ENCODE measurements at places on chromosomes 5 and 9. TPM values are rescaled to one million over a fixed set of nuclear protein-coding genes. Genes with fewer than 3 reads are reported as not detected.

DNA sequence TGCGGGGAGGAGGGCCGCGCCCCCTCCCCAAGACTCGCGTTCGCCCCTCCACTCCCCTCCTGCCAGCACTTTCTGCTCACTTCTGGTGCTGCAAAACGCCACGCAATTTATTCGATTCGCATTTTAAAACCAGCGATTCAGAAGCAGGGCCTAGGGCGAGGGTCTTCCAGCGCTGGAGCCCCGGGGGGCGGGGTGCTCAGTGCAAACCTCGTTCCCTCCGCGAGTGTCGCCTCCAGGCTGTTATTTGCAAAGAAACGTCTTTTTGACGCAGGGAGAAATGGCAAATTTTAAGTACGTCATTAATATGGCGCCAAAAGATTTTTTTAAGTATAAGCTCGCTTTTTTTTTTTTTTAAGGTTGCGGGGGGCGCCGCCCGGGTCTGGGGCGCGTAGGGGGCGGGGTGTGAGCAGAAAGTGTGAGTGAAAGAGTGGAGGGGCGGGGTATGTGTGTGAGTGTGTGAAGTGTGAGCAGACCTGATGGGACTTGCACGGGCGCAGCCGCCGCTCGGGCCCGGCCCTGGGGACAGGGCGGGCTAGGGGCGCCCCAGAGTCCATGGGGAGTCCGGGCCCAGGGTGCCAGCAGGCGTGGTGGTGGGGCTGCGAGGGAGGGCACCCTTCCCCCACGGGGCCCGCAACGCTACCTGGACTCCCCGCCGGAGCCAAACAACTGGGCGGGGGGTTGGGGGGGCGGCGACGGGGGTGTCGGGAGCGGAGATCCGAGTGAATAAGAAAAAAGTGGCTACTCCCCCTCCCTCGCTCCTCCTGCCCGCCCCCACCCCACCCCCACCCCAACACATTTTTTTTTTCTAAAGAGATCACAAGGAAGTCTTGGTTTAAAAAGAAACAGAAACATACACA lies at the start of gene JADE2:
Gene JADE2, plus strand, starts transcription at position 845 of the 857 bp plus-strand sequence. CDS start 10,188 bp downstream, outside the sequence.
- no peaks in the 10 kb centered on the region for H3K36me3 ChIP-seq
- DNase-seq = peak; percentile 96
- H3K4me3 ChIP-seq = peak within 1 kb of the TSS; percentile 90
- H3K27me3 ChIP-seq = no peaks in the 10 kb centered on the region
- H3K4me1 ChIP-seq = peaks cover 37% of the 10 kb centered on the region
- peak within 1 kb of the TSS; percentile 99 for H3K27ac ChIP-seq

- no peak for DNase-seq
- H3K27ac ChIP-seq = no peak overlapping the region
- H3K36me3 ChIP-seq = no peaks in the 10 kb centered on the region
- no peaks in the 10 kb centered on the region for H3K27me3 ChIP-seq
Observed at GRCh38 chr5:7763621-7764072, 87.3 kb downstream of the CFAP90 start.

- no peaks in the 10 kb centered on the region for H3K36me3 ChIP-seq
- no peaks in the 10 kb centered on the region for H3K4me1 ChIP-seq
- H3K4me3 ChIP-seq = no peak overlapping the region
- H3K27me3 ChIP-seq = no peaks in the 10 kb centered on the region
Observed at GRCh38 chr5:146032911-146033310, 72.5 kb downstream of the PLAC8L1 start.

- no peaks in the 10 kb centered on the region for H3K27me3 ChIP-seq
- no peak for DNase-seq
- H3K4me1 ChIP-seq = no peaks in the 10 kb centered on the region
- H3K36me3 ChIP-seq = no peaks in the 10 kb centered on the region
- no peak overlapping the region for H3K4me3 ChIP-seq
- no peak overlapping the region for H3K27ac ChIP-seq
Observed at GRCh38 chr9:129469188-129469987, 151.5 kb downstream of the C9orf50 start.

DNA sequence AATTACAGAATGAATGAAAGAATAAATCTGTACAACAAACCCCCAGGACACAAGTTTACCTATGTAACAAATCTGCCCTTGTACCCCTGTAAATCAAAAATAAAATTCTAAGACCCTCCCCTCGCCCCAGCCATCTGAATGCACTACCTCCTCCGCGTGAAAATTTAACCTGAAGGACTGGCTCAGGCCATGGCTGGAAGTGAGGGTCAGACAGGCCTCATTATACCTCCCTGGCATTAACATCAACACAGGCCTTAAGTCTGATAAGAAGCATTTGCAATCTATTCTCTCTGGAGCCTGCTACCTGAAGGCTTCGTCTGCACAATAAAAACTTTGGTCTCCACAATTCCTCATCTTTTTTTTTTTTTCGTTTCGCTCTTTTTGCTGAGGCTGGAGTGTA lies 48.7 kb upstream of the TTC39B start:
- H3K27ac ChIP-seq = no peak overlapping the region
- DNase-seq = no peak
- no peaks in the 10 kb centered on the region for H3K36me3 ChIP-seq
- H3K4me1 ChIP-seq = no peaks in the 10 kb centered on the region
- no peak overlapping the region for H3K4me3 ChIP-seq
- no peaks in the 10 kb centered on the region for H3K27me3 ChIP-seq

DNA sequence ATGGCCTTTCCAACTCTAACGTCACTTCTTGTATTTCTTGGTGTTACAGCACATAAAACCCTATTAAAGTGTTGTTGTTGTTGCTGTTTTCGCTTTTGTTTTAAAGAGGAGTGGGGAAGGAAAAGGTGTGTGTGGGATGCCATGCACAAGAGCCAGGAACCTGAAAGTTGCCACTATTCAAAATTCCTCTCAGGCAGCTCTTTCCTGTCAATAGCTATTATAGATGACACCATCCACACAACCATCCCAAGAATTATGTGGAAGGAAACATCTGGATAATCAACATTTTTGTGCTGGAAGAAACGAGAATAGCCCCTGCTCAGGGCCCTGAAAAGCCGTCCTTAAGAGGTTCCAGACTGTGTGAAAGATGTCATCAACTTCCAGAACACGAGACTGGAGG lies 79.3 kb downstream of the SHB start:
- no peak overlapping the region for H3K27ac ChIP-seq
- H3K4me1 ChIP-seq = peaks cover 1% of the 10 kb centered on the region
- H3K27me3 ChIP-seq = no peaks in the 10 kb centered on the region
- no peaks in the 10 kb centered on the region for H3K36me3 ChIP-seq

- no peaks in the 10 kb centered on the region for H3K36me3 ChIP-seq
- DNase-seq = no peak
- peaks cover 13% of the 10 kb centered on the region for H3K27me3 ChIP-seq
- no peaks in the 10 kb centered on the region for H3K4me1 ChIP-seq
- no peak overlapping the region for H3K27ac ChIP-seq
Observed at GRCh38 chr5:181121675-181122561, 9.1 kb downstream of the OR2V1 start.

DNA sequence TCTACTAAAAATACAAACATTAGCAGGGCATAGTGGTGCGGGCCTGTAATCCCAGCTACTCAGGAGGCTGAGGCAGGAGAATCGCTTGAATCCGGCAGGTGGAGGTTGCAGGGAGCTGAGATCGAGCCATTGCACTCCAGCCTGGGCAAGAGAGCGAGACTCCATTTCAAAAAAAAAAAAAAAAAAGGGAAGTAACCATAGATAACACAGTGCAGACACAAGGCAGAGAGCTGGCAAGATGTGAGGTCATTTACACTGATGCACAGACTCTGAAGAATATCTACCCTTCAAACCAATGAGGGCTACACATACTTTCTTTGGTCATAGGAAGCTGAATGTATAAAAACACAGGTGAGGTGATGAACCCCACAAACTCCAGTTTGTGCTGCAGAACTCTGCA lies 131.9 kb downstream of the DCP2 start:
- H3K4me3 ChIP-seq = no peak overlapping the region
- H3K27ac ChIP-seq = no peak overlapping the region
- H3K27me3 ChIP-seq = no peaks in the 10 kb centered on the region
- no peak for DNase-seq
- H3K4me1 ChIP-seq = no peaks in the 10 kb centered on the region
- H3K36me3 ChIP-seq = no peaks in the 10 kb centered on the region

The ANKRD18B gene
- not detected for polyA plus RNA-seq

The GARIN3 gene
- polyA plus RNA-seq = not detected
